Kidney epithelial cell (primary cell): ENCODE measurements at places on chromosomes 2 and 18. TPM values are rescaled to one million over a fixed set of nuclear protein-coding genes. Genes with fewer than 3 reads are reported as not detected.

PAPOLG gene
- total RNA-seq = 15.1 and 16.0 TPM in 2 replicates

GRCh38 chr2:189506514-189506976, 65.3 kb downstream of the WDR75 start:
- DNase-seq = peak; percentile 5

- no peak for DNase-seq
Observed at GRCh38 chr18:72325307-72325706, 218.8 kb downstream of the CBLN2 start.

GRCh38 chr2:233707940-233708644, 4.6 kb upstream of the UGT1A5 start:
- no peak for DNase-seq

- no peak for DNase-seq
Observed at GRCh38 chr2:21981127-21981526, 857.4 kb downstream of the TDRD15 start.
